Astrocyte of the hippocampus (primary cell): ENCODE measurements at places on chromosomes 2 and 18.
A peak's percentile ranks its signal among the peaks of the same experiment; 100 is the strongest.

- no peak for DNase-seq
Observed at GRCh38 chr2:145025382-145025781, 505.5 kb upstream of the ZEB2 start.

DNA sequence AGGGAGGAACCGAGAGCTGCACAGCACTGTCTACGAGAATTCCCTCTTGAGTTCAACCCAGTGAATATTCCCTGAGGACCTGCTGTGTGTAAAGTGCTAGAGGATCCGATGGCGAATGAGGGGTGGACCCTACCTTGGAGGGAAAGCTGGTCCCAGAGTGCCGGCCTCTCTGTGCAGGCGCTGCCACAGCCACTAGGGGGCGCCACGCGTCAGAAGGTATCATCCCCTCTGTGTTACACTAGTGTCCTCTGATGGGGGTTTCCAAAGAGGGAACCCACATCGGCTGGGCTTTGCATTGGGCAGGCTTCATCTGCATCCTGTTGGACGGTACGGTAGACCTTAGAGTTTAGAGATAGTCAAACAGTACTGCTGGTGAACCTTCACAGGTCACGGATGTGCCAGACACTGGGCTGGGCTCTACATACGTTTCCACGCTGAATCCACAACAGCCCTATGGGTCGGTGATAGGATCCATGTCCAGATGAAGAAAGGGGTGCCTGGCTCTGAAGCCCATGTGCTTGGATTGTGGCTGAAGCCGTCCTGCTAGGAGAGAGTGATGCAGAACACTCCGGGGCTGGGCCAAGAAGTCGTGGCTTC lies 39.0 kb downstream of the COA5 start:
- no peak for DNase-seq

- no peak for DNase-seq
Observed at GRCh38 chr18:74589811-74590210, 7.9 kb upstream of the ZNF407 start.

DNA sequence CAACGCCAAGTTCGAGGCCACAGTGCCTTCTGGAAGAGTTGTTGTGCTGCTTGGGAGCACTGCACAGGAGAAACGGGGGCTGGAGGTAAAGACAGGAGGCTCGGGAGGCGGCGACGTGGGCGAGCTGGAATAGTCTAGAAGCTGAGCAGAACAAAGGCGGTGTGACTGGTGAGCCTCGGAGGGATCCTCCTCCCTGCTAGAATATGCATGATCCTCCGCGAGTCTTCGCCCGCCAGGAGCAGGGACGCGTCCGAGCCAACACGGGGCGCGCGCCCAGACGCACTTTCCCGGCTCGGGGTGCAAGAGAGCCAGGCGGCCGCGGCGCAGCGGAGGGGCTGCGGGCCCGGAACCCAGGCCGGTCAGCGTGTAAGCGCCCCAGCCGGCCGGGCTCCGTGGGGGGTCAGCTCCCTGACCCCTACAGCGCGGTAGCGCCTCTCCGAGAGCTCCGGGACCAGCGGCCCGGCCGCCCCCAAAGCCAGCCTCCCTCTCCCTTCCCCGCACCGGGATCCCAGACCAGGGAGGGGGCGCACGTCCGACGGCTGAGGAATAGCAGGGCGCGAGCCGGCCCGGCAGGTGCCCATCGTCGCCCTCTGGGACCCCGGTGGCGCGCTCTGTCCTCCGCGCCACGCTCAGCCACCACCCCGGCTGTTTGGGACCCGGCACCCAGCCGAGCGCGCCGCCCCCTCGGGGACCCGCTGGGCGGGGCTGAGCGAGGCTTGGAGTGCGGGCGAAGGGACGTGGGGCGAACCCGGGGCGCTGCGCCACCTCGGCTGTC lies 62.5 kb downstream of the GNAL start:
- DNase-seq = peak; percentile 13

DNA sequence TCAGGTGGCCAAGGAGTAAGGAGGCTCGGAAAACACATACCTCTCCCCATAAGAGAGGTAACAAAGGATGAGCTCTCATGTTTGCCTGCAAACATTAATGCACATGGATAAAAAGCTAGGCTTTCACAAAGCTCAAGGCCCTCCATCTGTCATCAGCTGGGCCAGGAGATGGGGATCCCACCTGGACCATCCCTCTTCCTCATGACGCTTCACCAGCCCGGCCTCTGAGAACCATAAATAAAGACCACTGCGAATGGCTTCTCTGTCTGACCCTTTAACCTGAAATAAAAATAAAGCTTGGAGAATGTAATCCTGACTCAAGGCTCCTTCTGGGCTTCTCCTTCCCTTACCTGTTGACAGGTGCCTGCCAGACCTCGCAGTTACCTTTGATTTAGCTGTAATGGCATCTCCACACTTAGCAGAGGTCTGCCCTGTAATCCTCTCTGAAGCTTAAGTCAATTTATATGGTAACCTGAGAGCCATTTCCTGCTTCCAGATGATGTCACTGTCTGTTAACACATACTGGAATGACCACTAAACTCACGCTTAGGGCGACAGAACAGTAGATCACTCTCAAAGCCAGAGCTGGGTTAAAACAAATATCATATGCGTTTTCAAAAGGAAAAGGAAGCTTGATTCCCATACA lies 29.3 kb upstream of the FOXI3 start:
- peak; percentile 5 for DNase-seq

GRCh38 chr18:22556222-22557167 lies 138.8 kb upstream of the CTAGE1 start:
- DNase-seq = peak; percentile 86
